NCI-H1930 (cell line): ENCODE measurements at places on chromosomes 2 and 18.

- no peak for DNase-seq
Measured at GRCh38 chr2:188751816-188752215, 222.4 kb upstream of the COL3A1 start.

DNA sequence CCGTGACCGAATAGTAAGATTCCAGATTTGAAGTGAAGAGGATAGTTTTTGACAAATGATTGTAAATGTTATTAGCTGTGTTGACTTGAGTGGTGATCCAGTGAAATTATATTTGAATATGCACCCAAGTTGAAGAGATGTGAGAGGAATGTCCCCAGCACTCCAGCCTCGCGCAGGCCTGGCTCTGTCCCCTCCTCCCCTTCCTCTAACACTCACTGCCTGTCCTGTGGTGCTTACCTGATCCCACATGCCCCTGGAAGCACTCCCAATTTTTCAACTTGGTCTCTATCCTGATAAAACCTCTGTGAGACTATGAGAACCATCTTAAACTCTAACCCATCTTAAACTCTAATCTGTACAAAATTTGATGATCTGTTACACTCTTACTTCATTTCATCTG lies 154.7 kb upstream of the LRP1B start:
- DNase-seq = no peak

GRCh38 chr2:218395090-218395444 lies 4.6 kb upstream of the CTDSP1 start:
- no peak for DNase-seq

DNA sequence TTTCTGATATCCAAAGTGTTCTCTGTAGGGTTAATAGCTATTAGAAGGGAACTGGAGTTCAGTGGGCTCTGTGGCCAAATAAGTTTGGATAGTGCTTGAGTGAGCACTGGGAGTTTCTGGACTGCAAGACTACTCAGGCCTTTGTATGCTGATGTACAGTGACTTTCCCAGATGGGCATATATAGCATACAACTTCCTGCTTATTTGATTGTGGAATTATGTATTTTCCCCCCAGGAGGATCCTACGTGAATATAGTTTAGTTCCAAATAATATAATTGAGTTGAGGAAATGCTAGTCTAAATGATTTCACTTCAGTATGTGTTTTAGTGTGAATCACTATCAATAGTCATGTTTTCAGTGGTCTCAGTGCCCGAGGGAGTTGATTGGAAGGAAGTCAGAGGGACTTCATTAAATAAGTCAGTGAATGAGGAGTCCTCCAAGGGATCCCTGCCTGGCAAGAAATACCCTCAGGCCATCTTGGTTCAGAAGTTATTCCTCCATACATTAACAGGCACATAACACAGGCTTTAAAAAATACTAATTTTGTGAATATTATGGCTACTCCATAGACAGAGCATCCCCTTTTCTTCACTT lies 251.4 kb downstream of the PRKCE start:
- no peak for DNase-seq

- no peak for DNase-seq
Measured at GRCh38 chr2:241126201-241126611, 23.1 kb downstream of the PASK start.

DNA sequence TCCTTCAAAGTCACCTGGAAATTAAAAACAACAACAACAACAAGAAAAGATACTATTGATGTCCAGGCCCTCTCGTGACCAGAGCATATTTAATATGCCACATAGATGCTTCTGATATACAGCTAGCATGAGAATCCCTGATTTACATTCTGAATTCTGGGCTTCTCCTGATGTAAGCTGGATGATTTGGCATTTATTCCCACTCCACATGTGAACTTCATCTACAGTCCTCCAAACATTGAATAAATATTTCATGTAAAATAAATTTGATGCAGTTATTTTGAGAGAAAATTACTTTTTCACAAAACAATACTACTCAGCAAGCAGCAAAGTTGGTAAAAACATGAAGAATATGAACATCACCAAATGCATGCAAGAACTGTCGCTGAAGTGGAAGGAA lies 453.2 kb upstream of the SETBP1 start:
- DNase-seq = no peak

DNA sequence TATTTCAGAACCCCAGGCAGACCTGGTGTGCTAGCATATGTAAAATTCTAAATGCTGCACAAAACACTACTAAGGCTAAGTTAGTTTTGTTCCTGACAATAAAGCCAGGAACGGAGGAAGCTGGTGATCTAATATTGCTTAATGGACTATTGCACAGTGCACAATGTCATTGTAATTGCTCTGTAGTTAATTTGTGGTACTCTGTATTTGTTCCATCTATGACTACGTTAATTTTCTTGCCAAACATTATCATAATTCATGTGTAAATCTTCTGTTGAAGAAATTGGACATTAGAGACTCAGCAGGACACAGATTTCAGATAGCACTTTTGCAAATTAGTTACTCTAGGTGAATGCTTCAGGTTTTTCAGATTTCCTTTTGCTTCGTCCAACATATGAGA lies 232.3 kb downstream of the RIT2 start:
- DNase-seq = no peak

GRCh38 chr18:77539860-77540259 lies 290.2 kb downstream of the GALR1 start:
- no peak for DNase-seq

DNA sequence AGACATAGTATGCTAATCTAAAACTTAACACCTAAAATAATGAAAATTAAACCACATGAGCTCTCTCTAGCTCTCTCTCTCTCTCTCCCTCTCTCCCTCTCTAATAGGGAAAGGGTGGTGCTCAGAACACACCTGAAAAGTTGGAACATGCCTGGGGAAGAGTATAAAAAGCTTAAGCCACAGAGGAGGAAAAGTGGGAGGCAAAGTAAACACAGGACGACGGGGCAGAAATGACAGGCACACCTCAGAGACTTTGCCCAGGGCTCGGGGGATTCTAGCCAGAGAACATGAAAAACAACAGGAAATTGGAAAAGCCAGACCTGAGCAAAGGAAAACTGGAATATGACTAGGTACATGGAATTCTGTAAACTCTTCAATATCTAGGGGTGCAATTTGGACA lies 666.1 kb downstream of the BCL11A start:
- no peak for DNase-seq

DNA sequence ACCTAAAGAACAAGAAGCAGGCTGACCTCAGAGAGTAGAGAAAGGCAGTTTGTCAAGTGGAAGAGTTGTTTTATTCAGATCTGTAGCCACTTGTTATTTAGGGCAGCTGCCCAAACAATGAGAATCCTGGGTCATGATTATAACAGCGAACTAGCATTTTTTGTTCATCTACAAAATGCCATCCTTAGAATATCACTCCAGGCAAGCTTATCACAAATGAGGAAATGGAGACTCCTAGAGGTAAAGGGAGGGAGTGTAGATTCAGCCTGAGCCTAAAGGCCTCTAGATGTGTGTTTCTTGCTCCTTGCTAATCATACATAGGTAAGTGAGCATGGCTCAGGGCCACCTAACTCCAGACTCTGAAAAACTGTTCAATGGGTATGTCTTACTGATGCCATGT lies 126.1 kb downstream of the HNMT start:
- DNase-seq = no peak

- DNase-seq = no peak
Measured at GRCh38 chr18:31432316-31432715, 15.2 kb upstream of the DSG3 start.

GRCh38 chr2:174078275-174078674 lies 113.1 kb upstream of the SP3 start:
- DNase-seq = no peak

- no peak for DNase-seq
Measured at GRCh38 chr2:70954886-70955285, 19.2 kb downstream of the ATP6V1B1 start.

GRCh38 chr18:837922-838321 lies 25.9 kb upstream of the YES1 start:
- DNase-seq = no peak

- no peak for DNase-seq
Measured at GRCh38 chr18:9898792-9899549, 13.2 kb downstream of the TXNDC2 start.

GRCh38 chr2:94993176-94994062 lies 32.1 kb upstream of the MAL start:
- no peak for DNase-seq

DNA sequence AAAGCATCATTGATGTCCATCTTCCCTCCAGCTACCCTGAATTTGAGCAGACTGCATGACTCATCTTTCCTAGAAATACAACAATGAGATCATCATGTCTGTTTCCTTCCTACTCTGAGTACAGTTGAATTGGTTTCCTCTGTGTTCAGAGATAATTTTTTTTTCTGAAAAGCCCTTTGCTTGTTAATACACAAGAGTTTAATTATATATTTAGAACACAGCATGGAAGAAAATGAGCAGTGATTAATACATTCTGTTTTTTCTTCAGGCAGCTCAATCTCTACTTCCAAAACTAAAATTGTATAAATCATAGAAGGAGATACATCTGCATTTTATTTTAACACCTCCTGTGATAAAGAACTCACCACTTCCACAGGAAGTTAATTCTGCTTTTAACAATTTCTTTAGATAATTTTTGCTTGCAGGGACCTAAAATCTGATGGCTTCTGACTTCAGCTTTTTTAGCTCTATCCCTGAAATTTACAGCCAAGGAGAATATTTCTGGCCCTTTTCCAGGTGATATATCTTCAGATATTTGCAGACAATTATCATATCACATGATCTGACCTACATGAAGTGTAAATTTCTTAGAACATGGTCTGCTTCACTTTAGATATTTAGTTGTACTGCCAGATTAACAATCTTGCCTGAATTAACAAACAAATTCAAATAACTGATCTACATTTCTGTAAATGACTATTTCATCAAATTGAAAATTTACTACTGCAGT lies 249.0 kb downstream of the TRIB2 start:
- no peak for DNase-seq

- no peak for DNase-seq
Measured at GRCh38 chr2:171490577-171490976, 31.7 kb upstream of the CYBRD1 start.

GRCh38 chr2:217954469-217954868 lies 48.3 kb downstream of the TNS1 start:
- DNase-seq = no peak

GRCh38 chr2:217810260-217810659 lies 192.5 kb downstream of the TNS1 start:
- no peak for DNase-seq

DNA sequence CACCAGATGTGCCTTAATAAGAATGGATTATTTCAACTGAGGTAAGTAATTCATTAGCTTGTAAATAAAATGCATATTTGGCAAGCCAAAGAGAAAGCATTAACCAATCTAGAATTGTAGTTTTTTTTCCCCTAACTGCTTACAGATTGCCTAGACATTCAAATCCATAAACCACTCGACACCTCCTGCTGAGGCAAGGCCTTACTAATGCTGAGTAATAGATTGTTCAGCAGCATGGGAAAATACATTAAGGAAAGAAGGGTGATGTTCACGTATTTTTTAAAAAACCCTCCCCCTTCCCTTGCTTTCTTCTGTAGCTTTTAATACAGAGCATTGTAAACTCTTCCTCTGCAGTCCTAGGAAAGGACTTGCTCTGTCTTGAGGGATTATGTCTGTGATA lies 17.0 kb upstream of the LINC00305 start:
- no peak for DNase-seq

GRCh38 chr2:108548208-108549003 lies 14.1 kb downstream of the LIMS1 start:
- DNase-seq = no peak

- no peak for DNase-seq
Measured at GRCh38 chr18:79848294-79848578, 50.5 kb downstream of the KCNG2 start.

DNA sequence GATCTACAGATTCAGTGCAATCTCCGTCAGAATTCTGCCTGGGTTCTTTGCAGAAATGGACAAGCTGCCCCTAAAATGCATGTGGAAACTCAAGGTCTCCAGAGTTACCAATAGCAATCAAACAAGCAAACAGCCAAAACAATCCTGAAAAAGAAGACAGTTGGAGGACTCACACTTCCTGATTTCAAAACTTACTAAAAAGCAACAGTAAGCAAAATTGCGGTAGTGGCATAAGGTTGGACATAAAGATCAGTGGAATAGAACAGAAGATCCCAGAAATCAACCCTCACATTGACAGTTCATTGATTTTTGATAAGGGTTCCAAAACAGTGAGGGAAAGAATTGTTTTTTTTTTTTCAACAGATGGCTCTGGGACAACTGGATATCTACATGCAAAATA lies 59.7 kb downstream of the NPPC start:
- DNase-seq = no peak

DNA sequence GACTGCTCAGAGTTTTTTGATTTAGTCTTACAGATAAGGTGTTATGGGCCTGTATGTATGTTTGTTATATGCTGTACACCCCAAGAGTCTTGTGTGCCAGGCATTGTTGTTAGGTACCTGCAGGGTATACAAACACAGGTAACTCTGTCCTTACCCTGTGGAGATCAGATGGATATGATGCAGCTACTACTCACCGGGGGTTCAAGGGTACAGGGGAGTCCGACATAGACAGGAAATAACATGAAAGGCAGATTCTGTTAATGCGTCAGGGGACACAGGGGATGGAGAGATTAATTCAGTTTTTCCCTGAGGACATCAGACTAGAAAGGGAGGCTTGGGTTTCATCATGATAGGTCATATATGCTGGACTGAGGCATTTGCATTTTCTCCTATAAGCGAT lies 31.3 kb downstream of the TRAK2 start:
- DNase-seq = no peak

DNA sequence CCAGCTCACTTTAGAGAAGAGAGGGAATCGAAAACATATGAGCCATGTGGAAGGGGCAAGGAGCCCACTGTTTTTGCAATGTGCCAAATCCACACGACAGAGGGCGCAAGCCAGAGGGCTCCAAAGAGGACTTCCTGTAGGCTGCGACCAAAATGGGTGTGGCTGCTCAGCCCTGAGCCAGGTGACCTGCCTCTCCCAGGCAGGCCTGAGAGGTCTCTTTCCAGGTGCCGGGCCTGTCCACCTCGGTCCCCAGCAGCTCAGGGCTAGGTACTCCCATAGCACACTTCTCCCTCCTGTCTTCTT lies 153.8 kb downstream of the TTC32 start:
- DNase-seq = no peak

- no peak for DNase-seq
Measured at GRCh38 chr2:246489-247144, 17.2 kb downstream of the SH3YL1 start.

- no peak for DNase-seq
Measured at GRCh38 chr18:62288665-62289008, 36.5 kb upstream of the TNFRSF11A start.

DNA sequence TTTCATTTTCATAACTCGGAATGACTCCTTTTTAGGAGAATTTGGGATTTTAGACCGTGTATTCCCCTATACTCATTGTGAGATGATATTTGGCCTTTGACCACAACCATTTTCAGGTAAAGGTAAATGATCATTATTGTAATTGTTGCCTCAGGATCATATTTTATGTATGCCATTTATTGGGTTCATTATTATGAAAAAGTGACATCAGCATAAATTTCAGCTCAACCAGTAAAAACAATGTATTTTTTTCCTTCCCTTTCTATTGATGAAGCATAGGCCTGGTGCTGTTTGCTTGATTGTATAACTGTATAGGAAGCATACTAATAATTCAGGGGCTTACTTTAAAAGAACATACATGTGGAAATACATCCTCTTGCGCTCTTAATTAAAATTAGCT lies 832.9 kb upstream of the FANCL start:
- DNase-seq = no peak
